T47D (cell line): ENCODE measurements at places on chromosomes 11 and 22.

- no peak for DNase-seq
These were observed 16.4 kb upstream of the SCGB1A1 start for GRCh38 chr11:62402226-62402959.

DNA sequence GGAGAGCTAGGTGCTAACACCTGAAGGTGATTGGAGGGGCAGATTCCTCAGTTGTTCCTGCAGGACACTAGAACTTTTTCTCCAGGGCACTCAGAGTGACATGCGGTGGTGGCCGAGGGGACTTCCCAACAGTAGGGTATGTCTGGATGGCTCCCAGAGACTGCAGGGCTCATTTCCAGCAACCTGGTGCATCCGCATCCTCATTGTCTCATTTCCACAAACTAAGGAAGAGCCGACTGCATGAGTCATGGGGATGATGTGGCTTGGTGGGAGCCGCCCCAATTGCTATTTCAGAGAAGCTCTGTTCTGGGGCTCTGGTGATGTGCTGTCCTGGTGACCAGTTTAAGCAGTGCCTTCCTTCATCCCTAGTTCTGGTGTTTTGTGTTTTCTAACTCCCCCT lies 2.8 kb upstream of the ROBO4 start:
- no peak for DNase-seq

GRCh38 chr22:46900549-46900948 lies 138.1 kb downstream of the TBC1D22A start:
- no peak for DNase-seq

GRCh38 chr22:32336771-32337424 lies 20.8 kb upstream of the RFPL3 start:
- DNase-seq = no peak

DNA sequence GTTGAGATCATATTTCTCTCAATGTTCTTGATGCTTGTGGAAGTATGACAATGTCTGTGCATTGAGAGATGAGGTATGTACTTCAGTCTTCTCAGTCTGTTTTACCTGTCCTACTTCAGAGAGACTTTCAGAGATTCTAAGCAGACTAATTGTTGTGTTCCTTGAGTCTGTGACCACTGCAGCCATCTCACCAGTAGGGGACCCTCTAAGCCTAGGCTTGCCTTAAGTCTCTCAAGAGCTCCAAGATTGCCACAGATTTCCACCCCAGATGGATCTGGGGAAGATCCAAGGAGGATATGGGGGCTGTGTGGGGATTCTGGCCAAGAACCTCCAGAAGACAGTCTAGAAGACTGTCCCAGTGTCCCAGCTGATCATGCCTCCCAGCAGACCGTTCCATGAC lies 179.9 kb upstream of the PLET1 start:
- DNase-seq = no peak

DNA sequence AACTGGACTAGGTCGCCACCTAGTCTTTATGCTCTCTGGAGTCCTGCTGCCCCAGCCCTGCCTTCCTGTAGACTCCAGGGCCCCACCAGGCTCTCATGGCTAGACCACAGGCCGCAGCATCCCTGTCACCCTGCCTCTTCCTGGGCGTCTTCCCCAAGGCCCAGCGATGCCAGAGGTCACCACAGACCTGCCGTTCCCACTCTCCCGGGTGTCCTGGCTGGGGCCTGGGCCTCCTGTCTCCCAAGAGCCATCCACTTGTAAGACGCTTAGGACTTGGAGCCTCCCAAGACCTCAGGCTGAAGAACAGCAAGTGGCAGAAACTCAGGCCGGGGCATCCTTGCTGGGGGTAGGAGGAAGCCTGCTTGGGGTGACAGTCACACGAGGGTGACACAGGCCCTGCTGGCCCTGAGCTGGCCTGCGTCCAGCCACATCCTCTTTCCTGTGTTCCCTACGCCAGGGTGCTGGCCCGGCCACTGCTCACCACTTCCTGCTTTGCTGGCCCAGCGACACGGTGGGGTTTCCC lies 2.0 kb upstream of the TCIRG1 start:
- DNase-seq = no peak

DNA sequence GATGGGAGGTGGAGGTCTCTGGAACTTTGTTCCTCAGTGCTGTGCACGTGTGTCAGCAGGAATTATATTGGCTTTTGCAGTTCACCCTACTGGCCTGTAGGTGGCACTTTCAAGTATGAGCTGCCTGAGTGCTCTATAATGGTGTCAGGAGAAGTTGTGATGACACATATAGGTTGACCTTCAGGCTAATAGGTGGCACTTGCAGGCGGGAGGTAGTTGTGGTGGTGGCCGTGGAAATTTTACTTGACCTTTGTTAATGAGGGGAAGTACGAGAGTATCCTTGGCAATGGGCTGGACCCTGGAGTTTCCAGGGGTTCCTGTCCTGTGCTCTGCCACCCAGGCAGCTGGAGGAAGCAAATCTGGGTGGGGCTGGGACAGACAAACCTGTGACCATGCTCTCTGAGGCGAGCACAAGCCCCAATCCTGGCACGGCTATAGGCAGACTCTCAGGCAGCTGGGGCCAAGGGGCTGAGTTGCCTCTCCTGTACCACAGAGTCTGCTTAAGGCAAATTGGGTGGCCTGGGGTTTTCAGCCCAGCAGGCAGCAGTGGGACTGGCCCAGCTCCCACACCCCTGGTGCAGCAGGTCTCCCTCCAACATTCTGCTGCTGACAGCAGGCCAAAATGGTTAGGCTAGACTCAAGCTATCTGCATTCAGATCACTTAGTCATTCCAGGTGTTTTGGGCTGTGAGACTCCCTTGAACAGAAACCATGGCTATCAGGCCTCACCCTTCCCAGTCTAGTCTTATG lies 147.5 kb upstream of the CTSC start:
- DNase-seq = no peak

DNA sequence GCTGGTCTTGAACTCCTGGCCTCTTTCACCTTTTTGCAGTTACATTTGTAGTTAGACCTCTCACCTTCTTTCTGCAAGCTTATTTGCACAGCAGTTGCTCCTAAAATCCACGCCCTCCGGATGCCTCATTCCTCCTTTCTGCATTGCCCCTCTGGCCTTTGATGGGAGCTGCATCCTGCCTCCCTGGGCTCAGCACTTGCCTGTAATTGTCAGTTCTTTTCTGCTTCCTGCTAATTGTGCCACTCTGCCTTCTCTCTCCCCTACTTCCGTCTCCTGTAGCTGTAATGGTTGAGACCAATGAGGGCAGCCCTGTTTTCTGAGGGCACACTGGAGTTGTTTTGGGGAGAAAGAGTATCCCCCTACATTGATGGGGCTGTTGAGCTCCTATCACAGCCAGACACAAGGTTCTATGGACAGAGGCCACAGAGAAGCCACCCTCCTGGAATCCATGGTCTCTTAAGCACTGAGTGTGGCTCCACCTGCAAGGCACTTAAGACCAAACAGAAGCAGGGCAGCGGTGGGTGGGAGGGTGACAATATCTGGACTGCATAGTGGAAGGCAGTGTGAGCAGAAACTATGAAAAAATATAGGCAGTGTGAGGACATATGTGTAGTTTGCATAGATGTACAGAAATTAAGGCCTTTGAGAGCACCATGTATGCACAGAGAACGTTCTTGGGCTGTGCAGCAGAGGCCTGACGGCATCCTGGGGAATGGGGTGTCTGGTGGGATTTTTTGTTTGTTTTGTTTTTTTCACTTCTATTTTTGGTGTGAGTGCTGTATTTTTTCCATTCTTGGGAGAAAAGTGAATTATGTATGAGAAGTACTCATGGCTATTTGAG lies 30.5 kb downstream of the YDJC start:
- DNase-seq = no peak

GRCh38 chr11:34809191-34810106 lies 106.7 kb downstream of the APIP start:
- DNase-seq = no peak

DNA sequence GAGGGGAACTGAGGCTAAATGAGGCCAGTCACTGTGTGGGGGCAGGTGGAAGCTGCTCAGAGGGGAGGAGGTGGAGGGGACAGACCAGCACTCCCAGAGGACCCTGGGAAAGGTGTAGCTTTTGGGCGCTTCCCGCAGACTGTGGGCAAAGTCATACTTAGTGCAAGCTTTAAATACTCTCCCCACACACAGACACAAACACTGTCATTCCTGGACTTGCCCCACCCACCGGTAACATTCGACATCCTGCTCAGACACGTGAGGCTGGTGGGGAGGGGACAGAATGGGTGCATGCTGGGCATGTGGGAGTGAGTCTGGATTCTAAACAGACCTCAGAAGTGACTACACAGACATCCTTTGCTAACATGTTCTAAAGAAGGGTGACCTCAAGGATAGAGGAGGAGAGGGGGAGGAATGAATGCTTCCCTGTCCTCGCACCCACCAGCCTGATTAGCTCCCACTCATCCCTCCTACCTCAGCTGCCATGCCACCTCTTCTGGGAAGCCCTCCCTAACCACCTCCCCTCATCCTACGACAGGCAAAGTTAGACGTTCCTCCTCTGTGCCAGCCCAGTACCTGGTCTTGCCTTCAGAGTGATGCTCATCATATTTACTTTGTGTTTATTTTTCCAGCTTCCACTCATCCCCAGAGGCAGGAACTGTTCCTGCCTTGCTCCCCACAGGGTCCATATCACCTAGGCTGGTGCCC lies 22.2 kb downstream of the TSKU start:
- DNase-seq = no peak

DNA sequence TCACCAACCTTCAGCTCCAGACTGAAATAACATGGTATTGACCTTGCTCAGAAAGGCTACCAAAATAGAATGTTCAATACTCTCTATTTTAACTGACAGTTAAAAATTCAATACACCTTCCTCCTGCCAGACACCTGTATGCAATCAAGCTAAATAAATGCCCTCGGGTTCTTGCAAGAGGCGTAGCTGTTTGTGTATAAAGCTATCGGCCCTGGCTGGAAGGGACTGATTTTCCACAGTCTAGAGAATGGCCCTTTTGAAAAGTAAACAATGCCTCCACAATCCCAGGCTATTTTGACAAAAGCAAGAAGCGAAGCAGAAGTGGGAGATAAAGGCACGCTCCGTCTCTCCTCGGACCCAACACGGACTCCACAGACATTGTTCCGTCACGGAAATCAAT lies 791.2 kb downstream of the BRD1 start:
- no peak for DNase-seq

DNA sequence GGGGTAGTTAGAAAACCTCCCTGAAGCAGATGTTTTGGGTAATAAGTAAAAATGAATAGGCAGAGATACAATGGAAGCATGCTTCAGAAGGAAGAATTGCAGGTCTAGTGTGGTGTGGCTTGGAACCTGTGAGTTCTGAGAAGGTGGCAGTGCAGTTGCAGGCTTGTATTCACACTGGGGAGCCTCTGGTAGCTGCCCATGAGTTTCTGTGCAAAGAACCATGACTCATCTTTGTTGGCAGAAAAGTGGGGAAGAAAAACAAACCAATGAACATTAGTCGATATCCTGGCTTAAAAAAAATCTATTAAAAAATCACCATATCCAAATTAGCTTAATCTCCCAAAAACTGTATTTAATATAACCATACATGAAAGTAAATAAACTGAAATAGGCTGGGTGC lies 232.6 kb downstream of the FAT3 start:
- no peak for DNase-seq

DNA sequence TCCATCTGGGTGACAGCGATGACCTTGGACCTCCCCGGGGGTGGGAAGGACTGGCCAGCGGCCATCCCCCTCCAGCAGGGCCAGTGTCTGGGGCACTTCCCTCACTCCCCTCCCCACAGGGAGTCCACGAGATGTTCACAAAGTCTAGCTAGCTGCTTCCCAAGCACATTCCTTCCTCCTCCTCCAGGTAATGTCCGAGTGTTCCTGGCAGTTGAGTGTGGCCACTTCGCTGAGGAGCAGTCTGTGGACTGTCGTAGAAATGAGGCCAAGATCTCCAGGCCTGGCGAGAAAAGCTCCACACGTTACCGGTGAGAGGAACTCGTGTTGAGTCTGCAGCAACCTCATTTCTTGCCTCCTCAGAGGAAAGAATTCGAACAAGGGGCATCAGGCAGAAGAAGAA lies 425.5 kb downstream of the BRD1 start:
- no peak for DNase-seq

- no peak for DNase-seq
These were observed 1.6 kb upstream of the BRSK2 start for GRCh38 chr11:1387961-1388762.

- DNase-seq = no peak
These were observed 24.2 kb downstream of the TMPRSS5 start for GRCh38 chr11:113681711-113682413.

DNA sequence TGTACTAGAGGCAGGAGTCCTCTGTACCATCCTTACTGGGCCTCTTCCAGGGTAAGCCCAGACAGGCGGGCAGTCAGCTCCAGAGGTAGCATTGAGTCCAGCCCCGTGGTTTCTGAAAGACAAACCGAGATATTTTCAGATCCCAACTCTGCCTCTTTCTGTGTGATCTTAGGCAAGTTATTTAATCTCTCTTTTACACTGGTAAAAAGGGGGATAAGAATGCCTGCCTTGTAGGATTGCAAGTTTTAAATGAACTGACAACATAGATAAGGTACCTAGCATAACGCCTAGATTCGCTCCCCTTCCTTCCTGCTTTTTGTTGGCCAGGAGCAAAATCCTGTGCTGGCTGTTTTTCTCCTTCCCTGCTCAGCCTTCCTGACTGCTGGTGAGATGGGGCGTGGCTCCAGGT lies 56.4 kb upstream of the NNMT start:
- DNase-seq = no peak

- DNase-seq = no peak
These were observed 146.0 kb downstream of the RRAS2 start for GRCh38 chr11:14212986-14213385.

DNA sequence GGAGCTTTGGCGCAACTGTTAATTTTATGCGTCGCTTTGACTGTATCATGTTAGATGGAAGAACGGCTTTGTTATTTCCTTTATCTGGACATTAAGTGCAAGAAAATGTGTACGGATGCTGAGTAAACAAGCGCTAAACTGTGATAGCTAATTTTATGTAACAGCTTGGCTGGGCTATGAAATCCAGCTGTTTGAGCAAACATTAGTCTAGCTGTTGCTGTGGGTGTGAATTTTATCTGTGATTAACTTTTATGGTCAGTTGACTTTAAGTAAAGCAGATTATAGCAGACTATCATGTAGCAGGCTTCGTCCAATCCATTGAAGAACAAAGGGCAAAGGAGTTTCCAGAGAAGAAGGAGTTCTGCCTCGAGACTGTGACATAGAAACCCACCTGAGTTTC lies 14.0 kb downstream of the OR8A1 start:
- no peak for DNase-seq

DNA sequence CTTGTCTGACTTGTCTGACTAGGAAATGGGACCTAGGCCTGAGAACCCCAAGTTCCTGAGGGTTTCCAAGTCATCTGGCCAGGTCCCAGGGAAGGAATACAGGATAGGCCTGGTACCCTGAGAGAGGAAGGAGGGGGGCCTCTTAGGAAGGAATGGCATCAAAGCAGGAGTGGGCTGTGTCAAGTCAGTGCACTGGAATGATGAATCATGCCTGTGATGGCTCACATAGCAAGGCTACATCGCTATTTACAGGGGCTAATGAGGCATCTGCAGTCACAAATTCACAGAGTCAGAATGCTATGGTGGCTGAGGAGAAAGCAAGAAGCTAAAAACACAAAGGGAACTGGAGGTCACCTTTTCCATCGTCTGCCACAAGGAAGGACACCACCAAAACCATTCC lies 247.3 kb downstream of the NXPE2 start:
- no peak for DNase-seq
